Caco-2 (cell line): ENCODE measurements at places on chromosomes 5 and 9. TPM values are rescaled to one million over a fixed set of nuclear protein-coding genes. Genes with fewer than 3 reads are reported as not detected.

- no peak for DNase-seq
Observed at GRCh38 chr5:139650031-139650688, 2.0 kb downstream of the CXXC5 start.

ZNF608 gene
- 17.5 and 24.0 TPM in 2 replicates for total RNA-seq

SMIM33 gene
- total RNA-seq: not detected in 2 replicates

- DNase-seq: no peak
Observed at GRCh38 chr5:14064841-14065240, 78.3 kb upstream of the TRIO start.

- no peak for DNase-seq
Observed at GRCh38 chr9:135334953-135335460, 144.6 kb upstream of the PPP1R26 start.
